ENCODE measurements at places on chromosomes 11 and 22. TPM values are rescaled to one million over a fixed set of nuclear protein-coding genes. Genes with fewer than 3 reads are reported as not detected.

DNA sequence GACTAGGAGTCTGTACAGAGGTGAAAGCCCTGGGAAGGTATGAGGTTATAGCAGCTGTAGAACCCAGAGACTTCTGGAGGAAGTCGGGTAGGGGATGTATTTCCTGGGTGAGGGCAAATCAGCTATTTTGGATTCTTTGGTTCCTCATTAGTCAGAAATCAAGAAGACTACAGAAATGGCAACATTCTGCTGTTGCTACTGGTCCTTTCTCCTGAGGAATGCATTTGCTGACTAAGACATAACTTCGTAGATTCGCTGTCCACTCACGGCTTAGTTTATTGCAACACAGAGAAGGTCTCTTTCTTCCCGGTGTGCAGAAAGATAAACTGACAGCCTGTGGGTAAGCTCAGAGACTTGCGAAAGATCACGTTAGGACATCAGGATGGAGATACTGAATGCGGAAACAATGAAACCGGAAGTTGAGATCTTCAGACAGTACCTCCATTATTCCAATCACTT is 25.3 kb upstream of the SESN3 start:
- DNase-seq: no peak
- no peaks in the 10 kb centered on the region for H3K36me3 ChIP-seq
- H3K4me3 ChIP-seq: peak overlapping the region; percentile 49
- H3K27me3 ChIP-seq: no peaks in the 10 kb centered on the region
- peaks cover 37% of the 10 kb centered on the region for H3K4me1 ChIP-seq

DNA sequence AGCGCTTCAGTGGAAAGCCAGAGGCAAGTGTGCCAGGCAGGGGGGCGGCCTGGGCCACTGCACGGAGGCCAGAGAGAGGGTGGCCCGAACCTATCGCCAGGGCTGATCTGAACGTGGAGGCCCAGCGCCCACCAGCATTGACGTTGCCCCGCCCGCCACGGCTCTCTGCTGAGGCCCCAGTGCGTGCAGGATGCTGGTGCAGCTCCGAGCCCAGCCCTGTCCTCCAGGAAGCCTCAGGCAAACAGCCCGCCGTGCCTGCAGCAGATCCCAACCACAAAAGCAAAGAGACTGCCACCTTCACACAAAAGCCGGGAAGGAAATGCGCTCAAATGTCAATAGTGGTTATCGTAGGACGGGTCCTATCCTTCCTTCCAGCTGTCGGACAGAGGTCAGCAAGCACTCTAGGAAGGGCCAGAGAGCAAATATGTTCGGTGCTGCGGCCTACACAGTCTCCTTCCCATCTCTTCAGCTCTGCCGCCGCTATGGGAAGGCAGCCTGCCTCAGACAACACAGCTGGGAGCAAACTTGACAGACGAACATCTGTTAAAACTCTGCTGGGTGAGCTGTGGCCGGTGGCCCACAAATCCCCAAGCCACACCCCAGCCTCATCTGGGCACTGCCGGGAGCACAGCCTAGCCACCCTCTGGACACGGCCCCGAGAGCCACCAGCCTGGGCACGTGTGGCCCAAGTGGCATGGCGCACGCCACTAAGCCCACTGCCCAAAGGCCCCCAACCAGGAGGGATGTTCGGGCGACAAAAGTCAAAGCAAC is 146.2 kb downstream of the CRYBB2 start:
- H3K27me3 ChIP-seq: no peaks in the 10 kb centered on the region
- no peak overlapping the region for H3K4me3 ChIP-seq
- no peak overlapping the region for H3K27ac ChIP-seq
- H3K4me1 ChIP-seq: peaks cover 3% of the 10 kb centered on the region

GRCh38 chr11:14519597-14519916 is 629 bp downstream of the PSMA1 start:
- H3K36me3 ChIP-seq: peaks cover 32% of the 10 kb centered on the region
- no peak for DNase-seq
- H3K27ac ChIP-seq: peak overlapping the region; percentile 91
- peaks cover 18% of the 10 kb centered on the region for H3K4me1 ChIP-seq
- no peaks in the 10 kb centered on the region for H3K27me3 ChIP-seq
- H3K4me3 ChIP-seq: peak overlapping the region; percentile 93

DNA sequence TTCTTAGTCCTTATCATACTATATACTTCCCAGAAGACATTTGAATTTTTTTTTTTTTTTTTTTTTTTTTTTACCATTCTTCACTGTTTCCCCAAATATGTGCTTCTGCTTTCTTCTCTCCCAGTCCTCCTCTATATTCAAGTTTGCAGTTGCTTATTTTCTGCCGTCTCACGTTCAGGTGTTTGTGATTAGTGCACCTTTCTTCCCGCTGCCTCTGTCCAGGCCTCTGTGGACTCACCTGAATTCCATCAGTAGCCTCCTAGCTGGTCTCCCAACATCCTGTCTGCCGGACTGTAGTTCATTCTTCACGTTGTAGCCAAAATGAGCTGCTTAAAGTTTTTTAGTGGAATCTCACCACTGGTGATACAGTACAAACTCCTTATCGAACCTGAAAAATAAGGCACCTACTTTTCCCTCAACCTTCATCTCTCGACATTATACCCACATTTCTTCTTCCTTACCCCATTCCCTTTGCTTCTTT is 795 bp upstream of the MSANTD4 start:
- peaks cover 29% of the 10 kb centered on the region for H3K4me1 ChIP-seq
- H3K4me3 ChIP-seq: peak overlapping the region; percentile 87
- no peaks in the 10 kb centered on the region for H3K36me3 ChIP-seq
- peaks cover 3% of the 10 kb centered on the region for H3K27me3 ChIP-seq
- peak overlapping the region; percentile 53 for H3K27ac ChIP-seq

GRCh38 chr11:83070731-83071566 is 748 bp downstream of the RAB30 start:
- peak overlapping the region; percentile 87 for H3K4me3 ChIP-seq
- H3K27ac ChIP-seq: peak overlapping the region; percentile 93
- peaks cover 51% of the 10 kb centered on the region for H3K4me1 ChIP-seq

DNA sequence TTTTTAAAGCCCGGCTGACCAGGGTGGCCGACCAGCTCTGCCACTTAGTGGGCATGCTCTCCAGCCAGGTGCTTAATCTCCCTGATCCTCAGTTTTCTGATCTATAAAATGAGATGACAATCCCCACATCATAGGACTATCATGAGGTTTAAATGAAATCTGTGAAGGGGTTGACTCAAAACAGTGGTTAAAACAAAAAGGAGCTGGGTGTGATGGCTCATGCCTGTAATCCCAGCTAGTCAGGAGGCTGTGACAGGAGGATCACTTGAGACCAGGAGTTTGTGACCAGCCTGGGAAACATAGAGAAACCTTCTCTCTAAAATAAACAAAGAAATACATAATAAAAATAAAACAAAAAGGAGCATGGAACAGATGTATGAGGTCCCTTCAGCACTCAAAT is 3.6 kb upstream of the C11orf86 start:
- H3K4me1 ChIP-seq: no peaks in the 10 kb centered on the region
- no peak overlapping the region for H3K27ac ChIP-seq
- no peak overlapping the region for H3K4me3 ChIP-seq
- H3K36me3 ChIP-seq: no peaks in the 10 kb centered on the region
- no peak for DNase-seq

DNA sequence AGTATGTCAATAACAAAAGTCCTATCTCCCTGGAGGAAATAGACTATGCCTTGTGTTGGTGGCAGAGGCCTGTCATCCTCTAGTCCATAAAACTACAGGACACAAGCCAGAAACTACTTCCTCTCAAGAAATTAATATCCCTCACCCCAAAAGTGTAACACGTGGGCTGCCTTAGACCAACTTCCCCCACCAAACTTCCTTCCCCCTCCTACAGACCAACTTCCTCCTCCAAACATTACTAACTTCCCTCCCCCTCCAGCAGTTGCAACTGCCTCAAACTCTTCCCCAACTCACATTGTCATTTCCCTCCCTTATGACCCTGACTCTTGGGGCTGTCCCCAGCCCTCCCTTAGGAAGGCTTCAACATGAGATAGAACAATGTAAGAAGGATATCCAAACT is 6.3 kb downstream of the OR52K2 start:
- no peak for DNase-seq
- H3K27ac ChIP-seq: no peak overlapping the region
- H3K36me3 ChIP-seq: no peaks in the 10 kb centered on the region
- no peak overlapping the region for H3K4me3 ChIP-seq
- no peaks in the 10 kb centered on the region for H3K27me3 ChIP-seq

- no peaks in the 10 kb centered on the region for H3K36me3 ChIP-seq
- no peaks in the 10 kb centered on the region for H3K27me3 ChIP-seq
- no peak overlapping the region for H3K4me3 ChIP-seq
- H3K27ac ChIP-seq: no peak overlapping the region
Measured at GRCh38 chr11:112160091-112160848, 3.6 kb downstream of the IL18 start.

The P4HA3 gene
- total RNA-seq: not detected

- no peaks in the 10 kb centered on the region for H3K27me3 ChIP-seq
- DNase-seq: no peak
- H3K4me1 ChIP-seq: peaks cover 93% of the 10 kb centered on the region
Measured at GRCh38 chr11:117995472-117995871, 9.3 kb downstream of the IL10RA start.

DNA sequence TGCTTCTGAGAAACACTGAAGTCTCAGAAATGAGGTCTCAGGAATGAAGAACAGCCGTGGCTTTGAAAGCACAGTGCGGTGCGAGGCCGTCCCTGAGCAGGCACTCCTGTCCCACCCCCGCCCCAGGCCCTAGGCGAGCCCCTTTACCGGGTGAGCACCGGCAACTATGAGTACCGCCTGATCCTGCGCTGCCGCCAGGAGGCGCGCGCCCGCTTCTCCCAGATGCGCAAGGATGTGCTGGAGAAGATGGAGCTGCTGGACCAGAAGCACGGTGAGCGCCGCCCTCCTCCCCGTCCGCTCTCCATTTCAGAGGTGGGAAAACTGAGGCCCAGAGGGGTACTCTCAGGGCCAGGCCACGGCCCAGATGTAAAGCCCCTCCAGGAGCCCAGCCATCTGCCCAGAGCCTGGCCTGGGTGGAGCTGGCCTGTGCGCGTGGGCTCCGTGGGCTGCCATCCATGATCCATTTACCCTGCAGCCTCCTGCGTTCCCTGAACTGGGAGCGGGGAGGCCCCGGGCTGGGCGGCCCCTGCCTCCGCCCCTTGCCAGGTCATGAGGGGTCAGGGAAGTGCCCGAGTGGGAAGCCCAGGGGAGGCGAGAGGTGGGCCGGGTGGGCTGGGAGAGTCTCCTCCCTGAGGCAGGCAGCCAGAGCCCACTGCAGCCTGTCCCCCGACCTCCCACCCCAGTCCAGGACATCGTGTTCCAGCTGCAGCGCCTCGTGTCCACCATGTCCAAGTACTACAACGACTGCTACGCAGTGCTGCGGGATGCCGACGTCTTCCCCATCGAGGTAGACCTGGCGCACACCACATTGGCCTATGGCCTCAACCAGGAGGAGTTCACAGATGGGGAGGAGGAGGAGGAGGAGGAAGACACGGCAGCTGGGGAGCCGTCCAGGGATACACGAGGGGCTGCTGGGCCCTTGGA is 9.5 kb downstream of the SLC16A8 start:
- H3K4me3 ChIP-seq: no peak overlapping the region
- H3K27me3 ChIP-seq: no peaks in the 10 kb centered on the region
- H3K4me1 ChIP-seq: no peaks in the 10 kb centered on the region
- peaks cover 20% of the 10 kb centered on the region for H3K36me3 ChIP-seq

The TRIM48 gene
- not detected for total RNA-seq

The CASP4 gene
- 116 TPM for total RNA-seq

DNA sequence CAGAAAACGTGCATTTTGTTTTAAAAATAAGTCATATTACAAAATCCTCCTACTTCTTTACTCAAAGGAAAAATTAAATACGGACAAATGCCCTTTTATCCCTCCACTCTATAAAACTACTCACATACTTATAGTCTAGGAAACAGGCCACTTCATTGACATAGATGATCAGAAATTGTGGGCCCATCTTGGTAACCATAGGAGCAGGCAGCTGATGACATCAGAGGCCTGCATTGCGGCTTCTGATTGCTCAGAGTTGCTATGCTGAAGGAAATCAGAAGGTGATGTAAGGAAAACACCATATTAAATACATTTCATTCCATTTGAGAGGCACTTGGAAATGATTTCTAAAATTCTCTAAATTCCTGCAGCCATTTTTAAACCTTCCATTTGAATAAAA is 27.0 kb downstream of the FAM76B start:
- DNase-seq: no peak
- no peaks in the 10 kb centered on the region for H3K27me3 ChIP-seq
- H3K36me3 ChIP-seq: no peaks in the 10 kb centered on the region

DNA sequence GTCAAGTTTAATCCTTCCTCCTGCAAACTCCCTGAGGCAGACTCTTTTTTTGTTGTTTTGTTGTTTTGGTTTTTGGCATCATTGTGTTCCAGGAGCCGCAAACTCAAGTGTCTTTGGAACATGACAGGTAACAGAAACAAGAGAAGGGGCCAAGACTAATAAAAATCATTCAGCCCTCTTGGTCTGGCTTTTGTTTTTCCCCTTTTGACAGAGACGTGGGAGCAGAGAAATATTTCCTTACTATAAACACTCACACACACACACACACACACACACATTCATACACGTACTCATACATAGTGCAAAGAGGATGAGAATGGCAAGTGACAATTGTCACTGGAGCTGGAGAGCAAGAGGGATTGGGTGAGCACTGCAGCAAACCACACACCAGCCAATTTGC is 10.4 kb upstream of the ASPHD2 start:
- peaks cover 22% of the 10 kb centered on the region for H3K27me3 ChIP-seq
- no peak for DNase-seq
- no peak overlapping the region for H3K4me3 ChIP-seq
- no peaks in the 10 kb centered on the region for H3K36me3 ChIP-seq
- no peaks in the 10 kb centered on the region for H3K4me1 ChIP-seq

GRCh38 chr11:36631774-36632173 is 33.7 kb upstream of the RAG2 start:
- no peak overlapping the region for H3K27ac ChIP-seq
- peaks cover 2% of the 10 kb centered on the region for H3K27me3 ChIP-seq
- H3K4me3 ChIP-seq: no peak overlapping the region

DNA sequence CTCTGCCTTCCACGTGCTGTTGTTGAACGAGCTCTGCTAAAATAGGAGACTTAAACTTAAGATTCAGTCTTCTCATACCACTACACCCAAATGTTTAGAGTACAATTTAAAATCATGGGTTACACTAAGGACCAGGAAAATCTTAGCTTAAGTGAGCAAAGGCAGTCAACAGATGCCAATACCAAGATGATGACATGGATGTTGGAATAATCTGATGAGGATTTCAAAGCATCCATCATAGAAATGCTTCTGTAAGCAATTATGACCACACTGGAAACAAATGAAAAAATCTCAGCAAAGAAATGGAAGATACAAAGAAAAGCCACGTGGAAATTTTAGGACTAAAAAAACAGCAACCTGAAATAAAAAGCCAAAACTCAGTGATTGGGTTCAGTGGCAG is 109.8 kb downstream of the ATXN10 start:
- H3K27me3 ChIP-seq: no peaks in the 10 kb centered on the region
- no peak overlapping the region for H3K27ac ChIP-seq
- H3K4me3 ChIP-seq: no peak overlapping the region
- H3K4me1 ChIP-seq: no peaks in the 10 kb centered on the region
- no peak for DNase-seq

DNA sequence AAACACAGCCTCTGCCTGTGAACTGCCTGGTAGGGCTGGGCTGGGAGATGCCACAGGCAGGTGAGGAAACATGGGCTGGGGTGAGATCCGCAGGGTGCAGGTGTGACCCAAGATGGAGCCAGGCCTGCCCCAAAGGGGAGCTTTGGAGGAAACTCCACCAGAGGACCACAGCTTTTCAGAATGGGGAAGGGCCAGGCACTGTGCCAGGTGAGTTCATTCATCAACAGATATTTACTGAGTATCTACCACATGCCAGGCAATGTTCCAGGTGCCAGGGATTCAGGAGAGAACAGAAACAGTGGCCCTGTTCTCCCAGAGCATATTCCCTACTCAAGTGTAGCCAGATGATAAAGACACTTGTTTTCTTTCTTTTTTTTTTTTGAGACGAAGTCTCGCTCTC is 11.2 kb downstream of the RTN4RL2 start:
- peaks cover 27% of the 10 kb centered on the region for H3K4me1 ChIP-seq
- H3K36me3 ChIP-seq: no peaks in the 10 kb centered on the region
- H3K27me3 ChIP-seq: no peaks in the 10 kb centered on the region
- no peak overlapping the region for H3K4me3 ChIP-seq
- H3K27ac ChIP-seq: no peak overlapping the region

The ZFTA gene
- total RNA-seq: 2.2 TPM
